Muscle of back (tissue), 13 donors: ENCODE measurements at places on chromosomes 5 and 9. TPM values are rescaled to one million over a fixed set of nuclear protein-coding genes. Genes with fewer than 3 reads are reported as not detected.

Gene ZNF366
- 3.4 TPM for polyA plus RNA-seq

Gene NEUROG1
- not detected for polyA plus RNA-seq

Gene CARTPT
- polyA plus RNA-seq: 0.18 TPM

- DNase-seq: no peak
These were observed 17.7 kb downstream of the SRP19 start for GRCh38 chr5:112878760-112879159.

GRCh38 chr9:127096208-127096607 is 26.2 kb downstream of the ANGPTL2 start:
- no peak for DNase-seq

GRCh38 chr9:89311346-89312221 is 589 bp downstream of the CKS2 start:
- DNase-seq: no peak
